ENCODE measurements at places on chromosomes 12 and 14.

- no peak for DNase-seq
Measured at GRCh38 chr14:35338731-35339405, 46.7 kb downstream of the PSMA6 start.

GRCh38 chr12:102950950-102951619, 6.4 kb upstream of the ASCL1 start:
- DNase-seq: no peak

GRCh38 chr14:96986256-96987085, 189.3 kb downstream of the VRK1 start:
- no peak for DNase-seq

DNA sequence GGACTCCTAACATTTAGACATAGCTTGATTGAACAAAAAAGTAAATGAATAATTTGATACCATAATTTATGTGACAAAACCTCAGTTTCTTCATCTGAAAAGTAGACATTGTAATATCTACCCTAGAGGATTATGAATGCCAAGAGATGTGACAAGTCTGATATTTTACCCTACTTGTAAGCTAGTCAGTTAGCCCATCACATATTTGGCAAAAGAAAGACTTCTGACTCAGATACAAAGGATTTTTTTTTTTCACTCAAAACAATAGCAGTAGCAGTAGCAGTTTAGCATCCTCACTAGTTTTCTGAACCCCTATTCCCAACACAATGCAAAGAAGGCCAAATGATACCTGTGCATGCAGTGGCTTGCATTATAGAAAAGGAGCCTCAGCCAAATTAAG, 377.3 kb upstream of the E2F7 start:
- no peak for DNase-seq

- DNase-seq: no peak
Measured at GRCh38 chr12:116582610-116583009, 23.4 kb downstream of the MAP1LC3B2 start.

DNA sequence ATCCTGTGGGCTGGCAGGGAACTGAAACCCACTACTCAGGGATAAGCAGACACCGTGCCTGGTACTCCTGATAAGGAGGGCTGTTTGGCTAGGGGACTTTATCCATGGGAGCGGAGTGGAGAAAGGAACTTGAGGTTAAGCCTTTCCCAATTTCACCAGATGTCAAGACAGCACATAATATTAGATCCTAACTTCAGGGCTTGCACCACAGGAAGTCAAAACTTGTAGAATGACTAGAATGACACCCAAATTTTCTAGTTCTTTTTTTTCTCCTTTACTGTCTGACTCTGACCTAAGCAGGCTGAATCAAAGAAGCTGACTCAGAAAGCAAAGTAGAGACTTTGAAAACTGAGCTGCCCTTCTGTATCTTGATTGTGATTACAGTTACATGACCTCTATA, 7.1 kb upstream of the CGRRF1 start:
- DNase-seq: no peak

DNA sequence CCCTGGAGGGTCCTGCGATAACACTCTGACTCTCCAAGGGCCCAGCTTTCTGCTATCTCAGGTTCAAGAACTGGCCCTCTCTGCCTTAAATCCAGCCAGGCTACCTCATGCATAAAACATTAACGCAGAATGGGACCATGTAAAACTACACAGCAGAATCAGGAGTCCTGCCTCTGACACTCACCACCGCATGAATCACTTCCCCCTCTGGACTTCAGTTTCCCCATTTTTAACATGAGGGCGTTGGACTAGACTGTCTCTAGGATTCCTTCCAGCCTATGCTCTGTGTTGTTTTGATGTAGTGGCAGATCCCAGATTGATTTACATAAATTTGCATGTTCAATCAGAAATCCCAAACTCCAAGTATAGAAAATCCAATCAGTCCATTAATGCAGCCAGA, 3.3 kb downstream of the NCKAP5L start:
- DNase-seq: no peak

DNA sequence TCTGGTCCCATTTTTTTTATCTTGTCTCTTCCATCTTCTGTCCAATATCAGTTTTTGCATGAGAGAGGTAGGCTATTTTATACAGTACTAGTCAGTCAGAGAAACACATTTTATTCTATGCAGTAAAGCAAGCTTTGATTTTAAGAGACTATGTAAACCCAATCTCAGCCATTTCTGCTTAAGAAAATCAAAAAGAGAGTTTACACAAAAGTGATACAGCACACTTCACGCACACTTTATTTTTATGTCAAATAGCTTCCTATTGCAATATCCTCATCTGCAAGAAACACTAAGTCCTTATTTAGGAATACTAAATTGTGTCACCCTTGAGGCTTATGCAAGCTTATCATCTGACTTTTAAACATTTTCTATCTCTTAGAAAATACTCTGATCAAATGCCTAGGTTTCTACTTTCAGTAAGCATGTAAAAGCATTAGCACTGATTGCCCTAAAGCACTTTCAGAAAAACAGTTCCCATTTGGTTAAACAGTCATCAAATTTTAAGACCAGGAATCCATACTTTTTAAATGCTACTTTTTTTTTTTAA, 78.3 kb downstream of the MED13L start:
- no peak for DNase-seq

GRCh38 chr14:75987201-75987970, 1.8 kb downstream of the IFT43 start:
- no peak for DNase-seq

DNA sequence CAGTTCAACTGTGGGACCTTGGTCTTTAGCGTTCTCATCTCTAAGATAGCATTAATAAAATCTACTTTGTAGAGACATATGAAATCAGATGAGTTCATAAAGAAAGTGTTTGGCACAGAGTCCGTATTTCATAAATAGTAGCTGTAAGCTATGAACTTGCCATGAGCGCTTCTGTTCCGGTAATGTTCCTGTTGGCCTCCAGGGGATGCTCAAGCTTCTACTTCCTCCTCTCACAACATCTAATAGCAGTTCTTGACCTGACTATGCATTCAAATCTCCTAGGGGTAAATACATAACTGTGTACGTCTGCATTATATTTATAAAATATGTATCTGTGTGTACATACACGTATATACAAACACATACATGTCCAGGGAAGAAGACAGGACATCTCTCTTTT, 288.2 kb upstream of the TMPO start:
- DNase-seq: no peak

- DNase-seq: no peak
Measured at GRCh38 chr14:60984196-60984595, 3.2 kb downstream of the SLC38A6 start.

- peak; percentile 19 for DNase-seq
Measured at GRCh38 chr12:9906873-9907272, 25.3 kb downstream of the CLEC2A start.

DNA sequence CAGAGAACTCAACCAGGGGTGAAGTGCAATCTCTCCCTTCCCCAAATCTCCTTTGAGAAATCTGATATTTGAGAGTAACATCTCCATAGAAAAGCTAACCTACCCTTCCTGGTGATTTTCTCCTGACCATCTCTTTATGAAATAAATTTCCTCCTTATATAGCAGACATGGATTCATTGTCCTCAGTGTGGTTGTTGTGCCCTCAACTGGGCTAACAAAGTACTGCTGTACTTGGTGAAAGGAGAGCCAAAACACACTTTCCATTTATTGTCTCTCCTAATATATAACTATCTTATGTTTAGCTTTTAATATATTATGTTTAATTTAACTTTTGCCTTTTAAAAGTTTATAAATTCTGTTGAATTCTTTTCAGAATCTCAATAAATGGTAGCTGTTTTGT, 65.1 kb upstream of the SLCO1B1 start:
- DNase-seq: no peak

GRCh38 chr12:86188226-86188625, 68.0 kb downstream of the MGAT4C start:
- no peak for DNase-seq

DNA sequence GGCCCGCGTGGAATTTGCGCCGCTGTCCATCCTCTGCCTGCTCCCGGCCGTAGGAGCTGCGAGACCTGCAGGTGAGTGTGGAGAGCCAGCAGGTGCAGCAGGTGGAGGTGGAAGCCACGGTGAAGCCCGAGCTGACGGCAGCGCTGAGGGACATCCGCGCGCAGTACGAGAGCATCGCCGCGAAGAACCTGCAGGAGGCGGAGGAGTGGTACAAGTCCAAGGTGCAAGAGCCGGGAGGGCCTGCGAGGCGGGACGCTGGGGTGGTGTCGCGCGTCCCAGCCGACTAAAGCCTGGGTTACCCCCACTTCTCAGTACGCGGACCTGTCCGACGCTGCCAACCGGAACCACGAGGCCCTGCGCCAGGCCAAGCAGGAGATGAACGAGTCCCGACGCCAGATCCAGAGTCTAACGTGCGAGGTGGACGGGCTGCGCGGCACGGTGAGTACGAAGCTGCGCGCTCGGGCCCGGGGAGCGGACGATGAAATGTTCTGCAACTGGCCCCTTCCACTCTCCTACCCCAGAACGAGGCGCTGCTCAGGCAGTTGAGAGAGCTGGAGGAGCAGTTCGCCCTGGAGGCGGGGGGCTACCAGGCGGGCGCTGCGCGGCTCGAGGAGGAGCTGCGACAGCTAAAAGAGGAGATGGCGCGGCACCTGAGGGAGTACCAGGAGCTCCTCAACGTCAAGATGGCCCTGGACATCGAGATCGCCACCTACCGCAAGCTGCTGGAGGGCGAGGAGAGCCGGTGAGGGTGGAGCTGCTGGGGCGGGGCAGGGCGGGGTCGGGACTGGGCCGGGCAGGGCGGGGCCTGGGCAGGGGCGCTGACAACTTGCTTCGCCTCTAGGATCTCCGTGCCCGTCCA, 2.1 kb downstream of the PRPH start:
- no peak for DNase-seq

GRCh38 chr14:43476822-43477221, 1030.3 kb downstream of the FSCB start:
- no peak for DNase-seq

GRCh38 chr14:61752626-61753025, 9.6 kb upstream of the SNAPC1 start:
- no peak for DNase-seq

GRCh38 chr12:127629066-127629820, 637.7 kb upstream of the TMEM132C start:
- no peak for DNase-seq

DNA sequence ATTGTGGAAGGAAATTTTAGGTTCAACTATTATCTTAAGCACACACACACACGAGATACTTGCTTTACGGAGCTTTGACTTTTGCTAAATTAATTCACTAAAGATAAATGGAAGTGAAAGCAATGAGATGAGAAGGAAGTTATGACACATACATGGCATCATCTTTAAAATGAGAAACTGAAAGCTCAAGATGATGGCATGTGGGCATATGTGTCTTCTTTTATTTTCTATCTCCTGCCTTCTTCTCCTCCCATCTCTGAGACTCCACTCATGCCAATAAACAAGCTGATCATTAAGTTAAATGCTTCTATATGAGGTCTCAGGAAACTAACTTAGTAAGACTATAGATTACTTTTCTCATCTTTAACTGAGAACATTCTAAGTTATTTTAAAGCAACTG, 216.7 kb downstream of the MED13L start:
- no peak for DNase-seq

DNA sequence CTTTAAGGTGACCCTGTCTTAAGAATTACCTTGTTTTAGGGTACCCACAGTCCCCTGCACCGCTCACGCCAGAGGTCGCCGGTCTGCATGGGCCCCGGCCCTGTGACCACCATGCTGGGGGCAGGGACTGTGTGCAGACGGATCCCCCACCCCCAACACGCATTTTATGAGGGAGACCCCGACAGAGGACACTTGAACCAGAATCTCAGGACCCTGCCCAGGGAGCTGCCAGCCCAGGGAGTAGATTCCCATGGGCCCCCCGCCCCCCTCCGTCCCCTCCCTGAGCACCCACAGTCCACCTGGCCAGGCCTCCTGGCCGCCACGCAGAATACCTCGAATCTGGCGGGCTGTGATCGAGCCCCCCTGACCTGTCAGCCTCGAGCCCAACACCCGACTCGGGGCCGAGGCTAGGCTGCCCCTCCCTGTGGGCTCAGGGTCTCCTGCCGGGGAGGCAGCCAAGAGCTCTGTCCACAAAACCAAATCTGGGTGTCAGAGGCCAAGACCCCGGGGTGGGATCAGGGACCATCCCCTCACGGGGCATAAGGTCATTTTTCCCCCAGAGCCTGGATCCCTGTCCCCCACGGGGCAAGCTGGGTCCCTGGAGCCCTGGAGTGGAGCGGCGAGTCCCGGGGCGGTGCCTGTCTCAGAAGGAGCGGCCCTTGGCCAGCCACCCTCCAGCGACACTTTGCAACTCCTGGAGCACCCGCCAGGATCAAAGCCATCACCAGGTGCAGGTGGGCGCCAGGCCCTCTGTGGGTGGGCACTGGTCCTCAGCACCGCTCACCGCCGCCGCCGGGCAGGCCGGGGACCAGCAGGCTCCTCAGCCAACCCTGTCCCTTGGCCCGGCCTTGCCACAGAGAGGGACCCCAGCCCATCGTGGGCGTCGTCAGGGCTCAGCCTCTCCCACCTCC, 155.8 kb upstream of the PKP2 start:
- DNase-seq: no peak

DNA sequence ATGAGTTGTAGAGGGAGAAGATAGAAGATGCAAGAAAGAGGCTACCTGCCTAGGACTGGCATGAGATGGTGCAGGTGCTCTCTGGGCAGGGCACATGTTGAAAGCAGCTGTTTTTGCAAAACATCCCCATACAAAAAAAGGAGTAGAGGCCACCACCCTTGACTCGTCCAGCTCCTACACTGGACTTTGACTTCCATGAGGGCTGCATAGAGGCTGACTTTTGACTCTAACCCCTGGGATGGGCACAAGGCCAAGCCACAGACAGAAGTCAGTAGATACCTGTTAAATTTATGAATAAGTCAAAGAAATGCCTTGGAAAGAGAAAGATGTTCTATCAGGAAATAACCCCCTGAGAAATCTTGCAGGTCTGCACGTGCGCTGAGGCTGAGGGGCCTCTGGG, 1139.1 kb upstream of the TMEM132C start:
- no peak for DNase-seq

GRCh38 chr14:42224053-42224888, 617.6 kb downstream of the LRFN5 start:
- DNase-seq: no peak

Data from stimulated activated CD8-positive, alpha-beta memory T cell treated with anti-CD3 and anti-CD28 coated beads, Interleukin-12 subunit alpha, Interleukin-12 subunit beta, amount 100 ng/mL, for 4 hours (primary cell).